ENCODE measurements at places on chromosomes 4 and X.

DNA sequence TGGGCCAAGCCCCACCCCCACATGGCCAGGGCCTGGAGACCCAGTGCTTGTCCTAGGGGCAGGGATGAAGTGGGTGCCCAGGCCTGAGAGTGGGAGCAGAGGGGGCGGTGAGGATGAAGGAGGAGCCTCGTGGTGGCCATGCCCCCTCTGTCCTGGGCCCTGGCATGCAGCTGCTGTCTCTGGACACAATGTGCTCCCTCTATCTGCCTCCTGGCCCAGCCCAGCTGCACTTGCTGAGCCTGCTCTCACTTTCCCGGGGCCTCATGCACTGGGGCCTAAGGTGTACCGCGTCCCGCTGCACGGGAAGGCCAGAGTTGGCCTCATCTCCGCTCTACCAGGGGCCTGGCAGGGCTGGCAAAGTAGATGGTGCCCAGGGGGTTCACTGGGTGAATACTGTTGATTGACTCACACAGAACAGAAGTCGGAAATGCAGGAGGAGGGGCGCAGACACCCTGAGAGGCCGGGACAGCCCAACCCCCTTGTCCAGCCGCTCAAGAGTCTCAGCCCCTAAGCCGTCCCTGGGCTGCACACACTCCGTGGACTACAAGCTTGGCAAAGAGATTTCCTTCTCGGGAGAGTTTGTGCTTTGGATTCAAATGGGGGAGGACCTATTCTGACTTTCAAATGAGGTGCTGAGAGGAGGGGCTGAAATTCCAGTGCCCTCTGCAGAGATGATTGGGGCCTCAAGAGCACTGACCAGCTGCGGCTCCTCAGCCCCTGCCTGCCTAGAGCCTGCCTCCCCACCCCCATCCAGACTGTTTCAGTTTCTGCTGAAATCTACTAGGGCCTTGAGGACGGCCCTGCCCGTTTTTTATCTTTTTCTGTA, 112.4 kb downstream of the PSAPL1 start:
- DNase-seq = no peak

- no peak for DNase-seq
These were observed 37.0 kb upstream of the CD99L2 start for GRCh38 chrX:150935467-150935866.

GRCh38 chrX:44770121-44770520, 73.7 kb upstream of the DUSP21 start:
- no peak for DNase-seq

- no peak for DNase-seq
These were observed 13.1 kb downstream of the SMAD1 start for GRCh38 chr4:145494666-145495270.

- no peak for DNase-seq
These were observed 162.9 kb upstream of the PGRMC2 start for GRCh38 chr4:128450326-128451120.

DNA sequence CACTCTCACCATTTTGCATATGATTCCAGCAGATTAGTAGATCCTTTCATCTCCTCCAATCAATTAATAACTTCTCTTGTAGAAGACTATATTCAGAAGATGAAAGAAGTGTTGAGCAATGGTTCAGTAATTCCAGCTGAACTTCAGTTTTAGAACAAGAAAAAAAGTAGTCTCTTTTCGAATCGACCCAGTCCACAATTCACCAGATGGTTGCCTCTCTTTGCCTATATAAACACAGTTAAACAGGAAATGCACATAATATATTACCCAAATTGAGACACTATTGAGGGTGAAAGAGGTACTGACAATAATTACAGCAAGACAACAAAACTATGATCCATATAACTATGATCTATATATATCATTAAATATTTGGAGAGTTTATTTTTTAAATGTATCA, 16.8 kb upstream of the FAM241A start:
- DNase-seq = no peak

DNA sequence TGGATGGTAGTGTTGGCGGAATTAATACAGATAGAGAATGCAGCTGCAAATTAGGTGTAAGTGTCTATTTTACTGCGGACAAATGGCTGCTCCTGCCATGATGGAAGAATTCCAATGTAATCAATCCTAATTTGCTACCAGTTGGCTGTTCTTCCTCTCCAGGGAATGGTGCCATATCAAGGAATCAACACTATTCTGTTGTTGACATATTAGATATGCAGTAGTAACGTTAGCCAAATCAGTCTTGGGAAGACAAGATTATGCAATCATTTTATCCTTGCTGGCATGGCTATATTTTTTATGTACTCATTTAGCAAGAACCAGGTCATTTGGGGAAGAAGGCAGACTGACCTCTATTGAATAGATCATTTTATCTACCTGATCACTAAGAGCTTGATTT, 271.2 kb upstream of the AGA start:
- no peak for DNase-seq

DNA sequence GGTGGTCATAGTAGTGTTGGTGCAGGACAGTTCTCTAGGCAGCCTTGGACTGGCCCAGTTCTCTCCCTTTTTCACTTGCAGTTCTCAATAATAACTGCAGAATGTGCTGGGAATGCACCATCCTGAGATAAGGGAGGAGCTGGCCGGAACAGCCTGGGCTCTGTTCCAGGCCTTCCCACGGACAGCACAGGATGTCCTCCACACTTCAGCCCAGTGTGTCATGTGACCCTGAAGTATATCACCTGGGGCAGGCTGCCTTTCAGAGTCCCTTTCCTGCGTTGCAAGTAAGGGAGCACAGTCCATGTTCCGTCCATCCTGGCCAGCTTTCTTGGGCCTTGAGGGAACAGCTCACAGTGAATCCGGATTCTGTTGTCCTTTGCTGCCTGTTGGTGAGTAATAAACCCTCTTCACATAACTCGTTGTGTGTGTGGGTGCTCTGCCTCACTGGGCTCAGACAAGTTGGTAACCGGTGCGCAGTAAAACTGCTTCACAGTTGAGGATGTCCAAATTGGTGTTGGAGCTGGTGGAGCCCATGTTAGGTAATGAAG, 32.3 kb upstream of the BBS12 start:
- DNase-seq = no peak

DNA sequence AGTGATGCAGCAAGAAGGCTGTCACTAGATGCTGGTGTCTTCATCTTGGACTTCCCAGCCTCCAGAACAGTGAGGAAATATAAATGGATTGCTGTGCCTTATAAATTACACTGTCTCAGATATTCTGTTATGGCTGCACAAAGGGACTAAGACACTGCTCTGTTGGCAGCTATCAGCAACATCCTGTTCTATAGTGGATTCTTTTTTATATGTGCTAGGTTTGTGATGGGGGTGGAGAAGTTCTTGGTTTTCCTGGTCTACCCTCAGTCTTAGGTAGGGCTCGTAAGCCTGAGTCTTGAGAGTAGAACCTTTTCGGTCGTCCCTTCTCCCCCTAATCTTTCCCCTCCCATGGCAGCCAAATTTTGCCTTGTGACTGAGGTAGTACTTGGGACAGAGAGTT, 17.3 kb downstream of the STIM2 start:
- DNase-seq = no peak

DNA sequence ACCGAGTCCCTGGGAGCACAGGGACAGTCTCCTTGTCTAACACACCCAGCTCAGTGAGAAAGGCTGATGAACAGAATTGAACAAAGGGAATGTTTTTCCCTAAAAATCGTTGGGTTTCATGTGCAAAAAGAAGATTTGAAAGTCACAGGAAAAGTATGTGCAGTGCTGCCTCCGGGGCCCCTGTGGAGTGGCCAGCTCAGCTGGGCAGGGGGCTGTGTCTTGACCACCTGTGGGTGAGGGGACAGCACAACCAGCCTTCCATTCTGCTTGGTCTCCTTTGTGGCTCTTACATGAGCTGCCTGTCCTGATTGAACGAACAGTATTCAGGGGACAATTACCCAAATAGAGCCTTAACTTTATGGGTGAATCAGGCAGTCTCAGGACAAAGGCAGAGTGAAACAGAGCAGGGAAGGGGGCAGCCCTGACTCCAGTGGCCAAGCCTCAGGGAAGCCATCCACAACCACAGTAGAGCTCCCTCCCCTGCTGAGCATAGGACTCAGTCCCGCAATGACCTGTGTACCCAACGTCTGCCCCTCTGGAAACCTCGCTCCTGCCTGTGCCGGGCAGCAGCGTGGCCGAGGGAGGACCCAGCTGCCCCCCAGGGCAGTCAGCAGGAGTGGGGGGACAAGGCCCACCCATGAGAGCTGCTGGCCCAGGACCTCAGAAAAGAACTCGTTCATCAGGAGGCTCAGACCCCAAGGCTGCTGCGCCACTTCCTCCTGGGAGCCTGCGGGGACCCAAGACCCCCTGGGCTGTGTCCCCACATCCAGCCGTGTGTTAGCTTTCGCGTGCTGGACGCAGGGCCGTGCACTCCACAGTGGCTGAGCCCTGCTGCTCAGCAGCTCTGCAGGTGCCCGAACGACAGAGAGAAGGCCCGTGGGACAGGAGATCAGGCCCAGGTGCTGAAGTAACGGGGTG, 59.6 kb upstream of the MXD4 start:
- no peak for DNase-seq

DNA sequence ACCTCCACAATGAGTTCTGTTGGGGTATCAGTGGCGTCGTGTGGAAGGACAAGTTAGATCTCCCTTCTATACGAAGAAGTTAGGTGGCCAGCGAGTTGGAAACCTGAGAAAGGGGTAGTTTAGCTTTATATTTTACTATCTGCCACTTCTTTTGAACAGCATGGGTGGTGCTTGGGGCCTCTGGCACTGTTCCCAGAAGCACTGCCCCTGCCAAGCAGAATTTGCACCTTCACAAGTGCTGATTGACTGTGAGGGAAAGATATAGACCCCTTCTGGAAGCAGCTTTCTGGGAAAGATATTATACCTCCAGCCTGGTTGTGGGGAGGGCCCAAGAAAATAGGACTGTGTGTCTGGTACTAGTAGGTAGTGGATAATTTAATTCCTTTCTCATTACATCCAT, 246.9 kb downstream of the FBXO8 start:
- DNase-seq = no peak

GRCh38 chr4:38013461-38014366, 53.5 kb downstream of the PTTG2 start:
- no peak for DNase-seq

GRCh38 chr4:175770555-175770954, 41.5 kb downstream of the GPM6A start:
- DNase-seq = no peak

- DNase-seq = no peak
These were observed 241.4 kb upstream of the CLNK start for GRCh38 chr4:10925996-10926395.

GRCh38 chrX:41518127-41518840, 71.1 kb downstream of the NYX start:
- no peak for DNase-seq

- peak; percentile 2 for DNase-seq
These were observed 132.3 kb upstream of the VCX3A start for GRCh38 chrX:6667048-6667768.

DNA sequence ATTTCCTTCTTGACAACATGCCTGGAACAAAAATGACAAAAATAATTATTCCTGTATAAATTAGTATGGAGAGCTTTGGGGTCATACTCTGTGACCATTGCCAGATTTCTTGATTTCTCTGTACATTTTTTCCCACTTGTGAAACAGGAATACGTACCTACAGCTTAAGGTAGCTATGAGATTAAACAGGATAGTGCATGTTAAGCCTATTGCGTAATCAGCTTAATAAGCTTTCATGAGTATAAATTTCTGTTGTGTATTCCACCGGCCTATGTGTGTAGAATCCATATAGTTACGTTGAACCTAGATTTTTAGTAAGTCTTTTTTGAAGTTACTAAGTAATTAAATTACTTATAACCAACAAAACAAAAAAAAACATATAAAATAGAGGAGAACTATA, 334.9 kb downstream of the DCTD start:
- DNase-seq = no peak

DNA sequence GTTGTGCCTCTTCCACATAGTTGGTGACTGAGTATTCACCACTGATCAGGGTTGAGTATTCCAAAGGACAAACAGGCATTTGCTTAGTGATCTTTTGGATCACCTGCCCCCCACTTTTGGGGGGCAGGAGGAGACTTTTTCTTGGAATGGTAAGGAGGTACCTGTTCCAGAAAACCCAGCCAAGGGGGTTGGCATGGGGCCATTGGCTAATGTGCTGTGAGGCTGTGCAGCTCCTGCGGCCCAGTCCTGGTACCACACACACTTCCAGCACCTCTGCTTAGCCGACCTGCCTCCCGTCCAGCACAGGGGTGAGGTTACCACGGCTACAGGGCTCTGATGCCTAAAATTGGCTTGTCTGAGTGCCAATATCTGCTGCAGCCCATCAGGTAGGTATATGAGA, 40.1 kb upstream of the MGST2 start:
- no peak for DNase-seq

- DNase-seq = peak; percentile 76
These were observed 719 bp downstream of the USO1 start for GRCh38 chr4:75724867-75725724.

GRCh38 chr4:120709991-120710390, 212.5 kb downstream of the PRDM5 start:
- DNase-seq = no peak

DNA sequence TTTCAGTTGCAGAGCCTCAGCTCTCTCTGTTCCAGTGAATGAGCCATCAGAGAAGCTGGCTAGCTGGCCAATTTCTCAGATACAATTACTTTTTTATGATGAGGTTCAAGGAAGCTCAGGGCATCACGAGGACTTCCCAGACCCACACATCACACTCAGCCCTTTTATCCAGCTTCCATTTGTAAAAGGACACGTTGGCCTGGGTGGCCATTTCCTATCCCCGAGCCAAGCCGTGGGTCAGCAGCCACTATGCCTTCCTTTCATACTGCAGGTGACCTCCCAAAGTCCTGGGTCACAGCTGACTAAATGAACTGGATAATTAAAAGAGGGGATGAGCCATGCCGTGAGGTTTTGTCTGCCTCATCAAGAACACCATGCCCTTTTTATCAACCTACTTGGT, 236.9 kb upstream of the PPARGC1A start:
- no peak for DNase-seq

GRCh38 chr4:6331018-6331417, 61.4 kb downstream of the WFS1 start:
- peak; percentile 75 for DNase-seq

GRCh38 chr4:7581477-7581876, 146.7 kb upstream of the PSAPL1 start:
- DNase-seq = peak; percentile 71

GRCh38 chrX:3567686-3568085, 145.8 kb downstream of the PRKX start:
- no peak for DNase-seq

DNA sequence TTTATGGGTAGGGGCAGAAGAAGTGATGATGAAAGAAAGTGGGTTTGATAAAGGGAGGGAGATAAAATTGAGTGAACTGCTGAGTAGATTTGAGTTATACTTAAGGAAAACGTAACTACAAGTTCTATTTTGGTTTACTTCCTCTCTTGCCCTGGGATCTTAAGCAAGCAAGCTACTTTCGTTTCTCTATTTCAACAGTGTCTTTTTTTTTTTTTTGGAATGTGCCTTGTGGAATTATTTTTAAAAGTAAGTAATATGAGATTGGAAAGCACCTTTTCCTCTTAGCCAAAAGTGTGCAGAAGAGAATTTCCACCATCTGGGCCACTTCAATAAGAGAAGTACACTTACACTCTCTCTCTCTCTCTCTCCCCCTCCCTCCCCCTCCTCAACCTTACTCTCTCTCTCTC, 16.0 kb upstream of the C4orf36 start:
- DNase-seq = peak; percentile 72

Data from NB4 (cell line).